ENCODE measurements at places on chromosomes 12 and 14. TPM values are rescaled to one million over a fixed set of nuclear protein-coding genes. Genes with fewer than 3 reads are reported as not detected.

The TSPAN9 gene
- total RNA-seq: 2.0 TPM

The PZP gene
- total RNA-seq: not detected

The RERGL gene
- total RNA-seq: not detected

The PLEKHG7 gene
- total RNA-seq: not detected

The RND1 gene
- total RNA-seq: 0.60 TPM

The RASAL1 gene
- 3.4 TPM for total RNA-seq

The PAX9 gene
- total RNA-seq: not detected

The NINJ2 gene
- 1.8 TPM for total RNA-seq

The SLC24A4 gene
- total RNA-seq: not detected

The BDKRB2 gene
- total RNA-seq: not detected

The GNB3 gene
- 14.9 TPM for total RNA-seq

The CEBPE gene
- total RNA-seq: 0.11 TPM

The CCNK gene
- 69.4 TPM for total RNA-seq

The FOXM1 gene
- 20.8 TPM for total RNA-seq

The GPR84 gene
- 0.29 TPM for total RNA-seq

The TMEM117 gene
- total RNA-seq: 13.3 TPM

The RNU4-1 gene
- total RNA-seq: under 0.01 TPM

The GALNT8 gene
- not detected for total RNA-seq

The DNAI7 gene
- not detected for total RNA-seq

The TAS2R8 gene
- not detected for total RNA-seq

The PRB2 gene
- total RNA-seq: not detected
